RWPE2 (cell line): ENCODE measurements at places on chromosomes 4 and X.

GRCh38 chrX:29867971-29868370 lies 347.4 kb upstream of the MAGEB2 start:
- no peak for DNase-seq

DNA sequence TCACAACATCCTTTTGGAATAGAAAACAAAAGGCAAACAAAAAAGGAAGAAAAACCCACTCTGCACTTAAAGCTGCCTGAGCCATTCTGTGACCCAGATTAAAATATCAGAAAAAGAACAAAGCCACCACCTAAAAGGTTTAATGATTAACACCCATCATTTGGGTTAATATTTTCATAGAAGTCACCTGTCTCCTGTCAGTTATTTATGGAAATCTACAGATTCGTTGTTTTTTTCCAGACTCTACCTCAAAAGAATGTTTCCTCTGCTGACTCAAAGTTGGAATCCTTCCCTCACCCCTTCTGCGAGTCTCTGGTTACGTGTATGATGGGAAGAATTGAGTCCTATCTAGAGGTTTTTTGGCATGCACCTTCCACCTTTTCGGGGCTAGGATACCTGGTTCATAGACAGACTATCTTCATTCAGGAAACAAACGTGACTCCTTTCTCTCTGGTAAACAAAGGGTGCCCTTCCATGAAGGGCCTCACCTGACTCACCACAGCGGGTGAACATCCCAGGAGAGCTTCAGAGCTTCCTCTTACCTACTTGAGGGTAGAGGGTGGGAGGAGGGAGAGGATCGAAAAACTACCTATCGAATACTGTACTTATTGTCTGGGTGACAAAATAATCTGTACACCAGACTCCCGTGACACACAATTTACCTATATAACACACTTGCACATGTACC lies 19.6 kb upstream of the CA5B start:
- no peak for DNase-seq

- no peak for DNase-seq
Measured at GRCh38 chr4:85603437-85604336, 128.7 kb downstream of the ARHGAP24 start.

DNA sequence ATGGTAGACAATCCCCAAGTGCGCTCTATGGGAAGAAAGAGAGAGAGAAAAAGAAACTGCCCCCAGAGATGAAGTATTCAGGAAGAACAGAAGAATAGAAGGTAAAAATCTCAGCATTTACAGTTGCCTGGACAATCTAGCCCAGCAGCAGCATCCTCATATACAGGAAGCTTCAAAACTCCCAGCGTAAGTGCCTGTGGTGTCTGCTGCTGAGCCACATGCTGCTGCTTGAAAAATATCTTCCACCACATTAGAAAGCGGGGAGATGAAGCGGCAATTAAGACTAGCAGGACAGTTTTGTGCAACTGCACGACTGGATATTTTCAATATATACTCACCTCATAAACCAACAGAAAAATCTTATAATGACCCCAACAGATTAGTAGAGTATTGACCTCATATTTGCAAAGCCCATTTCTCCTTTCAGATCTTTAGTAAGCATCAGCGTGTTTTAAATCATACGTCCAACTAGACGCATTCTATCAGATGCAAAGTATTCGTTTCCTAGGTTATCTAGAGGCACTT lies 972.0 kb upstream of the TENM3 start:
- no peak for DNase-seq

DNA sequence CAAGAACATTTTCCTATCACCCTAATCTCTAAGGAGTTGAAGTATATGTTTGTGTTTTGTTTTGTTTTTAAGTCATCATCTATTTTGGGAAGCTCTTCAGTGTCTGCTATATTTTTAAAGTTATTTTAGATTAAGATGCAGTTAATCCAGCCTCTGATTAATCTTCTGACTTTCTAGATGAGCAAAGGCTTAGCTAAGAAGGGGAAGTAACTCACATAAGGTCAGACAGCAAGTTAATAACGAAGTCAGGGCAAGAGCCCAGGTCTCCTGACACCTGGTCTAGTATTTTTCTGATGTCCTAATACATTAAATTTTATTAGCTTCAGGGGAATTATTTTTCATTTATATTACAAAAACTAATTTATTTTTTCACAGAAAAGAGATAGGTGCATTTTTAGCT lies 168.5 kb downstream of the SOWAHB start:
- no peak for DNase-seq

DNA sequence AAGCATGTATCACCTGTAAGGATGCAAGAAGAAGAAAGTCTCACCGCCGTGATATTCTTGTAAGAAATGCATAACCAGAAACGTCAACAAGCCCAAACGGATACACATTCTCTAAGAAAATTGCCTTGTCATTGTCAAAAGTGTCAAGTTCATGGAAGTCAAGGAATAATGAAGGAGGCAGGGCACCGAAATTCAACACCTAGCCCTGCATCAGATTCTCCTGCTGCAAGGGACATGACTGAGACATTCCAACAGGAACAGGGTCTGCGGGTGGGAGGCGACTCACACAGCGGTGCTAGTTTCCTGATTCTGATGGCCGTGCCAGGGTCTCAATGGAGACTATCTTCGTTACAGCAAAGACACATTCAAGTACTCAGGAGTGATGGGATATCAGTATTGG lies 26.7 kb downstream of the IRF2 start:
- no peak for DNase-seq

DNA sequence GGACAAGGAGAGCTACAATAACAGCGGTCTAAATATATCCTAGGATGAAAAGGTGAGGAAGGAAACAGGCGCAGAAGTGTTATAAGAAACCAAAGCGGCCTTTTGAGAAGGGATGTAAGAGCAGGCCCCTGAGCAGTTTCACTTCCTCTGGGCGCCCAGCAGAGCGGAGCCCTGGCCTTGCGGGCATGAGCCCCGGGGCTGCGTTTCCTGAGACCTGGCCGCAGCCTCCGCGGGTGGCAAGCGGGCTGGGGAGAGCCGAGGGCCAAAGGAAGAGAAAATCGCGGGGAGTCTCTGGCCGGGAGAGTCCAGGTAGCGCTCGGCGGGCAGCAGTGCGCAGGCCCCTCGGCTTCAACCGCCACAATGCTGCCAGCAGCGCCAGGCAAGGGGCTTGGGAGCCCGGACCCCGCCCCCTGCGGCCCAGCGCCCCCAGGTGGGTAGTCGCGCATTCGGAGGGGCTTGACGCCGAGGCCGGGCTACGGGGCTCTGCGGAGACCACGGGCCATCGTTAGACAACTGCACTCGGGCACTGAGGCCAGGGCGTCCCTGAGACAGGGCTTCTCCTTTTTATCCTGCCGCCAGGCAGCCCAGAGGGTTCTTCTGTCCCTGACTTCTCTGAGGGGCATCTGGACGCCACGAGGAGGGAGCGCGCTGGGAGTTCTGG lies at the start of gene BANK1:
Gene BANK1 (plus strand): TSS at position 210 of the 661 bp plus-strand sequence. CDS start 151 bp downstream, at position 361.
- no peak for DNase-seq

- no peak for DNase-seq
Measured at GRCh38 chr4:148633720-148634119, 191.5 kb upstream of the NR3C2 start.

DNA sequence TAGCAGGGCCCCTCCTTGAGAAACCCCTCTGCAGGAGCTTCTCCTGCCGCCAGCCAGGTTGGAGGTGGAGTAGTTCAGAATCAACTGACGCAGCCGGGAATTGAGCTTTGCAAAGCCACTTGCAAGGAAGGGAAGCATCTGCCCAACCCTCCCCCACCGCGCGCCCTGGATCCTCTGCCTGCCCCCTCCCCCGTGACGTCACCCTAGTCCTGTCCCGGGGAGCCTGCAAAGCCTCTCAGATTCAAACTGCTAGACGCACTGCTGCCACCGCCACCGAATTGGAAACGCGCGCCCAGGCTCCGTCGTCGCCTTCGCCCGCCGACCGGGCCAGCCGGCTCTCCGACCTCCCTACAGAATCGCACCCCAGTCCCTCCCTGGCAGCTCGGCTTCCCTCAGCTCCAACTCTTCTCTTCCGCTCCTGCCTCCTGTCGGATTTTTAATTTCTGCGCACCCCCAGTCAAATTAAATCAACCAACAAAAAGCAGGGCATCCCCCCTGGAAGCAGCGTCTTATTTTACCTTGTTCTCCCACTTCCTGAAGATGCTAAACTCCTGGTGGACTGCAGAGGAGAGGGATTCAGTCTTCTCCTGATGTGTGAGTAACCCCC lies 3.8 kb downstream of the SLITRK2 start:
- DNase-seq, result no peak

DNA sequence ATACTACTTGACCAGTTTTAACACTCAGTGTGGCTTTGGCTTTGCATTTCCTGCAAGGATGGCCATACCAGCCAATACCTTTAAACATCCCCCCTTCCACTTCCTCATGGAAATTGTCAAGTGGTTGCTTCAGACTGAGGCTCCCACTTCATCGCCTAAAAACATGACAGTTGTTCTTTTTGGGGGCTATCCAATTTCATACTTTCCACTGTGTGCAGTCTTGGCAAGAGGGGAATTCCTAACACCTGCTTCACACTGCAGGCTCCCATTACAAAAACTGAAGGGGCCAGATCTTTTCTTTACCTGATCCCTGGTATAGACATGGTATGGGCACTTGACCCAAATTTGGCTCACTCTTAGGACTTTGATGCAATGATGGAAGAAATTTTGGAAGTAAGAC lies 28.5 kb upstream of the TSR2 start:
- DNase-seq, result no peak

GRCh38 chr4:92198711-92199110 lies 105.1 kb upstream of the GRID2 start:
- DNase-seq, result no peak

GRCh38 chr4:79980448-79980847 lies 92.6 kb downstream of the ANTXR2 start:
- no peak for DNase-seq

- no peak for DNase-seq
Measured at GRCh38 chr4:71222661-71223060, 116.2 kb upstream of the SLC4A4 start.
